Fibroblast of skin of right biceps (primary cell): ENCODE measurements at places on chromosomes 6 and 20.

- peak; percentile 48 for DNase-seq
Observed at GRCh38 chr6:90222724-90223198, 73.9 kb downstream of the BACH2 start.

DNA sequence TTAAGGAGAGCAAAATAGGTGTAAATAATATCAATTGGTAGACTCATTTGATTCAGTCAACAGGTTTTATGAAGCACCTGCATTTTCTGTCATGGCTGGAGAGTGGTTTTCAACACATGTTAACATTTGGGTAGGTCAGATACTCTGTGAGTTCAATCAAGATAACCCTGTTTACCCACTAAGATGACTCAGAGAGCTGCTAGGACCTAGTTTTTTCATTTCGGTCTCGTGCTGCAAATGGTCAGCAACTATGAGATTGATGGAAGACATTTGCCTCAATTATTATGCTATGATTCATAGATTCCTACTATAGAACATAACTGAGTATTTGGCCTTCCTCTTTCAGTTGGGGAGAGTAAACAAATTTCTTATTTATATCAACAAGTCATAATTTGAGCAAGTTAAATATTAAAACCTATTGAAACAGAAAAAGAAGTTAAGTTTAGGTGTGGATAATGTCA is 391.4 kb upstream of the CITED2 start:
- DNase-seq: peak; percentile 54

DNA sequence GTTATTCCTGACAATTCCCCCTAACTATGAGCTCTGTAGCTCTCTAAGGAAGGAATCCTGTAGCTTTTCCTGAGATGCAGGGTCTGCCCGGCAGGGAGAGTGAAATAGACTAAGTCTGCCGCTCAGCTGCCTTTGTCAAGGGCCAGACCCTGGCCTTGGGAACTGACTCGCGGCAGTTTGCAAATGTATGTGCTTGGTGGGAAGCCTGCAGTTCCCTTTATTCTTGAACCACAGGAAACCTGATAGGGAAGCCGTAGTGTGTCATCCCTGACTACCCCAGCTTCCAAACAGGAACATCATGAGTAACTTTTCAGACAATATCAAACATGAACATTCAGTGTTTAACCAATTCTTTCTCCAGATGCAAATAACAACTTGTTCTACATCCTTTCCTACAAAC is 78.7 kb upstream of the IFNGR1 start:
- DNase-seq: peak; percentile 63

- DNase-seq: no peak
Observed at GRCh38 chr6:66128243-66128642, 421.2 kb upstream of the EYS start.

DNA sequence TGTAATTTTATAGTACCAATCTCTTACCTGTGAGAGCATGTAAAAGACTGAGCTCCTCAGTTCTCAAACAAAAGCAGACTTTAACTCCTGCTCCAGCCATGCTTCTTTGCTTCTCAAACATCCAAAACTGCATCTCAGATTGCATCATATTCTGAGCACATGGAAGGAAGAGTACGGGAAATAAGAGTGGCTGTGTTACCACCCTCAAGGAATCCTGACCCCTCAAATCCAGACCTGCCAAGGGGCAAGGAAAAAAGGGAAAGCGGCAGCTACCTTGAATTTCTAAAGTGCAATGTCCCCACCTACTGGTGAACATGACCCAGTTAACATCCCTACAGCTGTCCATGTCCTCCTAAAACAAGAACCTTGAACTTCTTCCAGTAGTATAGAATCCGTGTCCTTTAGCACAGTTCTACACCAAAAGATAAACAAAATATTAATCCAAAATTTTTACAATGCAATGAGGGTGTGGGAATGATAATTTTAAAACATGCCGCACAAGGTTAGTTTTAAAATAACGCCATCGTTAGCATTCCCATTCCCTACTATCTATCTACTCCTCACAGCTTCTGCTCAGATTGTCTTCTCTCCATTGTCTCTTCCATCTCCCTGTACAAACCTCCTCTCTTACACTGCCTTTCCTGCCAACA is 34.1 kb upstream of the HLA-DQB1 start:
- DNase-seq: peak; percentile 55

DNA sequence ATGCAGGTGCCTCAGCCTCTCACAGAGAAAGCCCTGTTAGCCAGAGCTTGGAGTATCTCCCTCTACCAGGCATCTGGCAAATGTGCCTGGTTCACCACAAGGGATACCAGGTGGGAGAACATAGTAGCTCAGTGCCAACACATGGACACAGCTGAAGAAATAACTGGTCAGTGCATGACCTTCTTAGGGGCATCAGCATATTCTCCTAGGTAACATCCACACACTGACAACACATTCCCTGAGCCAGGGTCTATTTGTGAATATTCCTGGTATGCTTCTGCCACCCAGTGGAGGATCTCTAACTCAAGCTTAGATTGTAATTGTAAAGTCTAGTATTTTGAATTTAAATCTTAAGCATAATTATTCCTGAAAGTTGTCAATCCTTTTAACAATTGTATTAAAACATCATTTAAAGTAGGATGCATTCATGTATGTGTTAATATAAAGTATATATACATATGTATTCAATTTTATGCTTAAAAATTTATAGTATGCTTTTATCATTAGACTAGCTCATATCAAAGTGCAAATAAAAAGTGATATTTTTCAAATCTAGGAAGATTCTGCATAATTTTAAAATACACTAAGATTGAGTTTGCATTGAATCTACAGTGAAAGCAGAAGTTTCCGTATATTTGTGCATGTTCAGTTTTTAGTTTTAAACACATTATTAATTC is 45.3 kb upstream of the COL21A1 start:
- DNase-seq: peak; percentile 62

DNA sequence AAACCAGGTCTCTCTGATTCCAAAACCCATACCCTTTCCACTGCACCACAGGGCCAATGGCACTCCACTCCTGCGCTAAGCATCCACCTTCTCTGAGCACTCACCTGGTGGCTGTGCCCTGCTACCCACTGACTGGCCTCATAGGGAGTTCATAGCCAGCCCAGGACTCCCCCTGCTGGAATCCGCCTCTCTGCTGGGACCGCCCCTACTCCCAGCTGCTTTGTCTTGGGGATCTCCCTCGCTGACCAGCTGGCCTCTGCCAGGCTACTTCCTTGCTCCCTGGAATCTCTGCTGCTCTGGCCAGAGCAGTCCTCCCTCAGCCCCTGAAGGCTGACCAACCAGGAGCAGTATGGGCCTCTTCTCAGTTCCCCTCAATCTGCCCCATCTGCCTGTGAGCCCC is 129.7 kb downstream of the FAXC start:
- DNase-seq: no peak

GRCh38 chr6:158769234-158769770 is 49.9 kb downstream of the EZR start:
- no peak for DNase-seq

DNA sequence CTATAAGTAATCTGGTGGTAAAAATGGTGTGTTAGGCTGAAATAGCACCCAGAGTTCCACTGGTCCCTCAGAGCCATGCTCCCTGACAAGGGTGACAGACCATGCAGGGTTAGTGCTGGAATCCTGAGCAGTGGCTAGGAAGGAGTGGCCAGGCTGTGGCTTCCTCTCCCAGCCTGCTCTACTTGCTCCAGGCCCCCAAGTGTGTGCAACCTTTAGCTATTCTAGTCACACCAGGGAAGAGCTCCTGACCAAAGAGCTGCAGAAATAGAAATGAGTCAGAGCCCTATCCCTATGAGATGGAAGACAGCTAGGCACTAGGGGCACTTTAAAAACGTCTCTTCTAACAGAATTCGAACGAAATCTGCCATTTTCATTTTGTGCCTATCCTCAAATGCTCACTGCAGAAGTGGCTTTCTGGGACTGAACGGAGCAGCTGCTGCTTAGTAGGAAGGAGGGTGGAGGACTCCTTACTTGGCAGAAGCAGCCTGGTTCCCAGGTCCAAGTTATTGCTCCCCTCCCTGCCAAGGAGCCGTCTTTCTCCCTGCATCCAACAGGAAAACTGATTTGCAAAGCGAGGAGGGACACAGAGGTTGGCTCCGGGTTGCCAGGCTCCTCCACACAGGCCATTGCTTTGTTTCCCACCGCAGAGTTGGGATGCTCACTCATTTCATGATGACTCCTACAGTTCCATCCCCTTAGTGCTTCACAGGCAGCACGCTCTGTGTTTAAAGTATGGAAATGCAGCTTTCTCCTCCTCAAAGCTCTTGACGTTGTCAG is 754.5 kb downstream of the C6orf118 start:
- DNase-seq: no peak

DNA sequence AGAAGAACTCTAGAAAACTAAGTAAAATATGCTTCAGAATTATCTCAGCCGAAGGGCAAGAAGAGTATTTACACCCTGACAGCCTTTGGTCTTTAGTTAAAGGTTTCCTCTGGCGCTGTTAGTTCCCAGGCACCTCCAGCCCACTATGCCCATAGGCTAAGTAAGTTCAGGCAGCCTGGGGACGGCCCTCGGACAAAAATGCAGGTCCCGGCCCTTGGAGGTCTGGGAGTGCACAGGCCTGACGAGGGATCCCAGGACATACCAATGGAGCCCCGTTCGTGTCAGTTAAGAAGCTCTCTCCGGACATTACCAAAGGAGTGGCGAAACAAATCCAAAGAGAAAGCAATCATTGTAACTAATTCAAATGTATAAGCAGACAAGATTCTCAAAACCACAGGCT is 311.8 kb downstream of the CD83 start:
- DNase-seq: no peak

DNA sequence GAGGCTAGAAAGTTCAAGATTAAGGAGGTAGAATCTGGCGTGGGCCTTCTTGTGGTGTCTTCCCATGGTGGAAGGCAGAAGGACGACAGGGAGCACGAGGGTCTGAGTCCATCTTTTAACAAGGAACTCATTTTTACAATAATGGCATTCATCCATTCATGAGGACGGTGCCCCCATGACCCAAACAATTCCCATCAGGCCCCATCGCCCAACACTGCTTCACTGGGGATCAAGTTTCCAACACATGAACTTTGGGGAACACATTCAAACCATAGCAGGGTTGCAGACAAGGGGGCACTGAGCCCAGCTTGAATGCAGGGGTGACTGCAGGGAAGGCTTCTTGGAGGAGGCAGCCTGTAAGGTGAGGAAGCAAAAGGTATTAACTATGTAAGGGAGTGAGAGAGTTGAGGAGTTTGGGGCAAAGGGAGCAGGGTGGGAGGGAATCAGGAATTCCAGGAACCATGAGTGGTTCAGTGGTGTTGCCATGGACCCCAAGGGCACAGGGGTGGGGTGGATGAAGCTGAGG is 5.5 kb downstream of the RAB44 start:
- no peak for DNase-seq

GRCh38 chr6:148700047-148700715 is 46.6 kb upstream of the UST start:
- no peak for DNase-seq

DNA sequence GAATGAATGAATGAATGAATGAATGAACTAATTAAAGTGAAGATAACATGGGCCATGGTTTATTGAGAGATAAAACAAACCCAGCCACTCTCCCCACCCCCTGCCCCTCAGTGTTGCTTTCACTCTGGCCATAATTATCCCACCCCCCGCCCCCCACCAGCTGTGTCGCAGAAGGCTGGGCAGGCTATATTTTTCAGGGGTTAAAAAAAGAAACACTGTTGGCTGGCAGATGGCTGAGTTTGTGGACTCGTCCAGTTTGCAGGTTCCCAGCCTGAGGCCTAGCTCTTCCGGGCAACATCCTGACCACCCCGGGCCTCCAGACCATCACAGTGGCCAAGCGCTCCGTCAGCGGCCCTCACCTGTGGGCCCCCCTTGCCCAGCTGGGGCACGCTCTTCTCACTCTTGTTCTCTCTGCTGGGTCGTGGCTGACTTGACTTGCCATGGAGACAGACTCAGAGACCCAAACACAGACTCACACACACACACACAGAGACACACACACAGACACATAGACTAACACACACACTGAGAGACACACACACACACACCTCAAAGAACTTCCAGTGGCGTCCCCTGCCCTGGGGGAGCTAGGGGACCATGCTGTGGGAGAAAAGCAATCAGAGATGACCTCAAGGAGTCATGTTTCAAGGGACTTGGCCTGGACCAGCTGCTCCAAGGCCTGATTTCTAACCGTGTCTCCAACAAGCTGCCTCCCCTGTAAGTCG is 2.2 kb upstream of the GRM4 start:
- DNase-seq: no peak

- peak; percentile 56 for DNase-seq
Observed at GRCh38 chr6:118283766-118284165, 264.3 kb upstream of the PLN start.

DNA sequence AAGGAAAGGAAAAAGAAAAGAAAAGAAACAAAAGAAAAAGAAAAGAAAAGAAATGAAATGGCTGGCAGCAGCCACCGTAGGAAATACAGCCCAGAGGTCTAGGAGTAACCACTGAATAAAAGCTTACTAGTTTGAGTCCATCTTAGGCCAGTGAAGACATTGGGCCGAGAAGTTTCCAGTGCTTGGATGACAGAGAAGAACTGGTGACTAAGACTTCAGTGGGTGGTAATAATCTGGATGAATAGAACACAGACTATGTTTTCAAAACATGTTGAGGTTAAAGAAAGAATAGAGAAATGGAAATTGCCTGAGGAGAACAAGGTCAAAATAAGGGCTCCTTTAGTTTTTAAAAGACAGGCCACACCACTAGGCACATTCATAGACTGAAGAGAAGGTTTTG is 198.8 kb downstream of the ATXN1 start:
- DNase-seq: peak; percentile 44

DNA sequence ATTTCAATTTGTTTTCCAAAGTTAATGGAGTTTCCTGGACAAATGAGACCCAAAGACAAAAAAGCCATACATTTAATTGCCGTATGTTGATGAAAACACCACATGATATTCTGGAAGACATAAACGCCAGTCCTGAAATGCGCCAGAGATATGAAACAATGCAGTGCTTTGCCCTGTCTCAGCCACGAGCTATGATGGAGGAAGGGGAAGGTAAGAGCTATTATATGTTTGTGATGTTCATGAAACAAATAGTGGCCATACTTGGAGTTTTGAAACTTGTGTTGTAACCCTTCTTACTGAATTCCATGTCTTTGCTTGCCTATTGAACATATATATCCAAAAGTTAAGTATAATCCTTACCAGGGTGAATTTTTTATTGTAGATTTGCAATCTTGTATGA is 125.9 kb downstream of the NCOA3 start:
- no peak for DNase-seq
